Upper lobe of right lung (tissue), 1 donor: ENCODE measurements at places on chromosomes 2 and 18. TPM values are rescaled to one million over a fixed set of nuclear protein-coding genes. Genes with fewer than 3 reads are reported as not detected.

ERICH2 gene
- 5.6 TPM for total RNA-seq

ONECUT2 gene
- 0.03 TPM for total RNA-seq

DLX1 gene
- not detected for total RNA-seq

NLRC4 gene
- 15.3 TPM for total RNA-seq

PRSS56 gene
- total RNA-seq: not detected

PSD4 gene
- total RNA-seq: 37.8 TPM

FAM110C gene
- total RNA-seq: 4.8 TPM

CRYBA2 gene
- not detected for total RNA-seq

BCL2 gene
- total RNA-seq: 17.3 TPM

TTR gene
- not detected for total RNA-seq

AKAIN1 gene
- not detected for total RNA-seq

- H3K27ac ChIP-seq: no peak overlapping the region
- H3K36me3 ChIP-seq: no peaks in the 10 kb centered on the region
- no peaks in the 10 kb centered on the region for H3K27me3 ChIP-seq
- no peak for DNase-seq
Measured at GRCh38 chr2:140177086-140177485, 1396.9 kb upstream of the NXPH2 start.

- no peaks in the 10 kb centered on the region for H3K4me1 ChIP-seq
- DNase-seq: no peak
- H3K4me3 ChIP-seq: no peak overlapping the region
- H3K27me3 ChIP-seq: no peaks in the 10 kb centered on the region
Measured at GRCh38 chr2:236667526-236667925, 97.9 kb downstream of the ACKR3 start.

DNA sequence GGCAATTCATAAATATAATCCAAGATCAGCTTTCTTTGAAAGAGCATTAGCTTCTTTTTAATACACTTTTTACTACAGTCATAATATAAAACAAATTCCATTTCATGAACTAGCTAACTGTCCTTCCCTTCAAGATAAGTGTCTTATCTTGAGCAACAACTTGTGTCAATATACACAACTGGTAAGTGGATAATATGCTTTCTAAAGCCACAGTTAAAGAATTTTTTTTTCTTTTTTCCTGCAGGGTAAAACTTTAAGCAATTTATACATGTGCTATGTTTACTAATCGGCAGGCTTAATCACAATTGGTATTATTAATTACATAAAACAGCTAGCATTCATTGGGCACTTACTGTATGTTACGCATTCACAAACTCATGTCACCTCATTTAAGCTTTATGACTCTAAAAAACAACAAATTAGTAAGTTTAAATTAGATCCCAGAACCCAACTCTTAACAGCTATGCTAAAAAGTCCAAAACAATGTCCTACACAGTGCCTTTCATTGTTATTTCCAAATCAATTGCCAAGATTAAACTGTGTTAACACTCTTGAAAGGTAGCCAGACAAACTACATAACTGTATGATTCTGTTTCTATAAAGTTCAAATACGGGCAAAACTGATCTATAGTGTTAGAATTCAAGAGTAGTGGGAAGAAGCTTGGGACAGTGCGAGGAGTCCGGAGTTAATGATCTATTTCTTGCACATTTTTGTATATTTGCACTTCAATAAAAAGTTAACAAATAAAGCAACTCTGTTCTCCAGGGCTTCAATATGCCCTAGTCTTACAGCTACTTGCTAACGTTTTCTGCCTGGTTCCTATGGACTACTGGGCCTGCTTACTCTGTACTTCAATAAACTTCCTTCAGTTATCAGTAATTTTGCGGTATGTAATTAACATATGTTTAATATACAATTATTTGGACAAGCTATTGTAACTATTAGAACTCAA, 6.0 kb downstream of the TXNL1 start:
- peaks cover 29% of the 10 kb centered on the region for H3K4me1 ChIP-seq
- DNase-seq: no peak
- no peak overlapping the region for H3K27ac ChIP-seq
- H3K4me3 ChIP-seq: no peak overlapping the region
- no peaks in the 10 kb centered on the region for H3K27me3 ChIP-seq

GRCh38 chr18:58937071-58937886, 72.6 kb downstream of the ZNF532 start:
- peaks cover 19% of the 10 kb centered on the region for H3K36me3 ChIP-seq
- H3K27me3 ChIP-seq: no peaks in the 10 kb centered on the region
- no peak overlapping the region for H3K4me3 ChIP-seq
- H3K4me1 ChIP-seq: peaks cover 23% of the 10 kb centered on the region
- no peak for DNase-seq

DNA sequence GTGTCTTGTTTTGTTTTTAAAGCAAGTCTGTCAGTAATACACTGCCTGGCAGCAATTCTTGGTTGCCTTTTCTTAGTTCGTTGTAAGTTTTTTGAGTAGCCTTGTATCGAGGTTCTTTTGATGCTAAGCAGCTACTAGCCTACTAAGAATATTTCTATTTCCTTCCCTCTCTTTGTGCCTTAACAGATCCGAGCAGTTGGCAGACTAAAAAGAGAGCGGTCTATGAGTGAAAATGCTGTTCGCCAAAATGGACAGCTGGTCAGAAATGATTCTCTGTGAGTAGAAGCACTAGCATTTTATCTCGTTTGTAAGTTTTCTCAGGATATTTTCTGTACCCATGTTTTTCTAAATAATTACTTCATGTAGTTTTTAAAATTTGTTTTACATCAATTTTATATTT, 15.1 kb downstream of the MFF start:
- no peaks in the 10 kb centered on the region for H3K4me1 ChIP-seq
- no peak overlapping the region for H3K27ac ChIP-seq
- no peak overlapping the region for H3K4me3 ChIP-seq

GRCh38 chr2:120991441-120991840, 255.8 kb downstream of the GLI2 start:
- H3K36me3 ChIP-seq: no peaks in the 10 kb centered on the region
- no peaks in the 10 kb centered on the region for H3K27me3 ChIP-seq
- H3K4me3 ChIP-seq: no peak overlapping the region
- no peaks in the 10 kb centered on the region for H3K4me1 ChIP-seq
- DNase-seq: no peak
- H3K27ac ChIP-seq: no peak overlapping the region

- H3K27me3 ChIP-seq: no peaks in the 10 kb centered on the region
- peaks cover 12% of the 10 kb centered on the region for H3K4me1 ChIP-seq
- DNase-seq: no peak
- peaks cover 66% of the 10 kb centered on the region for H3K36me3 ChIP-seq
Measured at GRCh38 chr2:241161646-241162281, 11.5 kb downstream of the PPP1R7 start.

DNA sequence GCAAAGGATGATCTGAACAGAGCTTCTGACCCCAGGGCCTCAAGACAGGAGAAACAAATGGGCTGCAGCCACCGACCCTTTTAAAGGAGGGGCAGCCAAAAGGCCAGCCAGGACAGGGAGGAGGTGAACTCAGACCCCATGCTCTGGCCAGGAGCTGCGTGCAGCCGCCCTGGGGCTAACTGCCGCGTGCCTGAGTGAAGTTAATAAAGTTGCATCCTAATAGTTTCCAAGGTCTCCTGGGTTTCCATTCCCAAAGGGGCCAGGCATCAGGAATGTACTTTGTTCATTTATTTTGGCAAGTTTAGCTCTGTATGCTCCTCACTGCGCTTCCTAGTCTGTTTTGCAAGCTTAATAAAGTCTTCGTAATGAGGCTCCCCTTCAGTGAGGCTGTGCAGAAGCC, 60.7 kb downstream of the EN1 start:
- H3K4me3 ChIP-seq: no peak overlapping the region
- no peak overlapping the region for H3K27ac ChIP-seq
- no peaks in the 10 kb centered on the region for H3K4me1 ChIP-seq
- no peaks in the 10 kb centered on the region for H3K27me3 ChIP-seq

DNA sequence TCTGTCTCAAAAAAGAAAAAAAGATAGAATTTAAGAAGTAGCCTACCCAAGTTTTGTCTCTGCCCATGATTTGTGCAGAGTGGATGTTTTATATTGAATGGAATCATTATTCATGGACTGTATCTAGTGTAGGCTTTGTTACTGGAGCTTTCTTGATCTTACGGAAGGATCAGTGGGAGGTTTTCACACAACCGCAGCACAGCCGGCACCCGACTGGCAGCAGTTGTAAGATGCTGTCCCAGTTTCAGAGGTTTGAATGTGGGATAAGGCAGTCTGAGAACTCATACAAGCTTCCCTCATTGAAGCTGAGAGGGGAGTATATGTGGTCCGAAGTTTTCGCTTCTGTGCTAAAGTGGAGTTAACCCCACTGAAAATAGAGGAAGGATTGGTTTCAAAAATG, 19.7 kb upstream of the SAG start:
- no peak for DNase-seq
- H3K4me1 ChIP-seq: no peaks in the 10 kb centered on the region
- H3K4me3 ChIP-seq: no peak overlapping the region
- no peak overlapping the region for H3K27ac ChIP-seq

DNA sequence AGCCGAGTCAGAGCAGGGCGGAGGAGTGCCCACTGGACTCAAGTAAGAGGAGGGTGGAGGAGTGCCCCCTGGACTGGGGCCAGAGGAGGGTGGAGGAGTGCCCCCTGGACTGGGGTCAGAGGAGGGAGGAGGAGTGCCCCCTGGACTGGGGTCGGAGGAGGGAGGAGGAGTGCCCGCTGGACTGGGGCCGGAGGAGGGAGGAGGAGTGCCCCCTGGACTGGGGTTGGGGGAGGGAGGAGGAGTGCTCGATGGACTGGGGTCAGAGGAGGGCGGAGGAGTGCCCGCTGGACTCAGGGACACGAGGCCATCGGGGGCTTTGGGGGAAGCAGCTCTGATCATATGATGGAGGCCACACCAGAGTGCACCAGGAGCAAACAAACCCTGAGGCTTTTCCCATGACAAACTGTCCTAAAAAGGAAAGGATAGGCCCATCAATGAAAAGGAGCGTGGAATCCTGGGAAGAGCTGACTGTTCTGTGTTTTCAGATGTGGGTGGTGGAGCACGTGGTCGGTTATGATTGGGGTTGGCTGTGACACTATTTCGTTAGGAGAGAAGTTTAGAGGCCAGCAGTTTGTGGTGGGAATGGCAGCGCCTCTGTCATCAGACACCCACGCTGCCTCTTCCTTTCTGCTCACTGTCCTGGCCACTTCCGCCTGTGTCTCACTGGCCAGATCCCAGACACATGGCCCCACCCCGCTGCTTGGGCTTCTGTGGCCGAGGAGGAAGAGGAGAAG, 24.5 kb upstream of the HPCAL1 start:
- H3K4me1 ChIP-seq: peaks cover 10% of the 10 kb centered on the region
- H3K27me3 ChIP-seq: no peaks in the 10 kb centered on the region
- peak; percentile 89 for DNase-seq
- H3K36me3 ChIP-seq: no peaks in the 10 kb centered on the region
- H3K4me3 ChIP-seq: no peak overlapping the region

DNA sequence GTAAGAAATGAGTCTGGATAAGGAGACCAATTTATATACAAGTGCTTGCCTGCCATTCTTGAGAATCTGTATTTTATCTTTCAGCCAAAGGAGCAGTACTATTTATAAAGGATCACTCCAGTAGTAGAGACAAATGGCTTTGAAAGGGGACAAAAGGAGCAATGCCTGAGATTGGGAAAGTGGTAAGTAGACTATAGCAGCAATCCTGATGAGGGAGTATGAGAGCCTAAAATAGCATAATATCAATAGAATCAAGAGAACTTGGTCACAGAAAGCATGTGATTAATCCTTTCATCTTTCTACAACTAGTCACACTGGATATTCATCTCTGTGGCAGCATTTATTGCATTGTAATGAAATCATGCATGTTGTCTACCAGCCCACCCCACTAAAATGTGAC, 20.2 kb downstream of the NRXN1 start:
- H3K36me3 ChIP-seq: no peaks in the 10 kb centered on the region
- no peak overlapping the region for H3K27ac ChIP-seq
- H3K27me3 ChIP-seq: no peaks in the 10 kb centered on the region
- no peak overlapping the region for H3K4me3 ChIP-seq

DNA sequence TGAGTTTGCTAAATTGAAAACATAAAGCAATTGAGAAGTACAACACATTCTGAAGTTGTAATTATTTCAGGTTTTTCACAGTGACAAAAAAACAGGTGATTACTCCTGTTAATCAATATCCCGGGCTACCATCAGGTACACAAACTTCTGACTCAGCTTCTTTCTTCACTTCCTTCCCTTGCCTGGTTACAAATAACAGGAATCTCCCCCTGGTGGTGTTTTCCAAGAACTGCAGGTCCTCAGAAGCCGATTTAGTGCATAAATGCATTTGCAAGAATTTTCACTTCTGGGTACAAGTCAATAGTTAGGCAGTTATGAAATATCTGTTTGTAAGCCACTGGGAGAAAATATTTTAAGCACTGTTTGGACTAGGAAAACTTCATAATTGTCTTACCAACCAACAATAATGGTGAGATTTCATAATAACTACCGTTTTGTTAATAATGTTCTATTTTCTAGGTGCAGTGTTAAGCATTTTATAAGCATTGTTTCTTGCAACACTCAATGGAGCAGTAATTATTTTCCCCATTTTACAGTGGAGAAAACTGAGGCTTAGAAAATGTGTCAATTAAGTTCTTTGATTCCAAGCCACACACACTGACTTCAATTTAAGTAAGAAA, 12.4 kb upstream of the GMCL1 start:
- H3K27me3 ChIP-seq: no peaks in the 10 kb centered on the region
- no peak for DNase-seq
- peaks cover 52% of the 10 kb centered on the region for H3K36me3 ChIP-seq
- no peak overlapping the region for H3K4me3 ChIP-seq

- H3K4me1 ChIP-seq: no peaks in the 10 kb centered on the region
- no peaks in the 10 kb centered on the region for H3K27me3 ChIP-seq
- H3K4me3 ChIP-seq: no peak overlapping the region
- H3K27ac ChIP-seq: no peak overlapping the region
- no peak for DNase-seq
Measured at GRCh38 chr18:60978338-60978737, 354.9 kb upstream of the CDH20 start.

DNA sequence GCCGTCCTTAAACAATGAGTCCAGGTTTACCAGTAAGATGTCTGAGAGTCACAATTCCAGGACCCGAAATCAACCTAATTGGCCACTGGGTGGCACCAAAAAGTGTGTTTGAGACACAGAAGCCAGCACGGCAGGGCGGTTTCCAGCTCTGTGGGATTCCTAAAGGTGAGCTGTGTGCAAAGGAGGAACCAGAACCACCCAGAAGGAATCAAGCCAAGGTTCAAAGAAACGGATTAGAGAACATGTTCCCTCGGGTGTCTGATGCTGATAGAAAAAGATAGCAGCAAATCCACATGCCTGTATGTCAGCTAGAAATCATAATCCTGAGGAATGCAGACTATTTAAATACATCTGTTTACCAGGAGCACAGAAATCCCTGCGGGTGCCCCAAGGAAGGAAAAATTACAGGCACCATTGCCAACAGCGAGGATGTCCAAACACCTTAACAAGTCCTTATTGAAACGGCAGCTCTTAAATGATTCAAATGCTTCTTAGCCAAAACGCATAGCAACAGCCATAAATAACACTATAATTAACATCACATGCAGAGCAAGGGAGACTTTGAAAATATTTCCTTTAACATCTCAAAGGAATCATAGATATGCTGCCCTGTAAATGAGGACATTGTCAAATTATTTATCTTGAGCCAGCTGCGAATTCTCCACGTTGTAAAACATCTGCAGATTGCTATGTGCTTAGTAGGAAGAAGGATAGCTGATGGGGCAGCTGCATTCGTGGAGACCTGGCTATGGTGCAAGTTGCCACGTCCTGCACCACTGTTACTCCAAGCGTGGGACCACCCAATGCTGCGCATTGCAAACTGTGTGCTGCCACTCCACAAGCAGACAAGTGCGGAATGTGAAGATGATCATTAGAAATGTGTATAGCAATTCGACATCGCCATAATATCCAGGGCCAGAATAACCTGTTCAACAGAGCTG, 318.7 kb upstream of the NCKAP5 start:
- DNase-seq: peak; percentile 79
- peaks cover 5% of the 10 kb centered on the region for H3K4me1 ChIP-seq
- no peak overlapping the region for H3K27ac ChIP-seq
- no peak overlapping the region for H3K4me3 ChIP-seq
